ENCODE measurements at places on chromosomes 2 and 18. TPM values are rescaled to one million over a fixed set of nuclear protein-coding genes. Genes with fewer than 3 reads are reported as not detected.

The KATNAL2 gene
- 4.5 TPM for total RNA-seq

The L3MBTL4 gene
- 10.9 TPM for total RNA-seq

The CD207 gene
- total RNA-seq: not detected

The NGEF gene
- total RNA-seq: 23.7 TPM

The CAPN14 gene
- not detected for total RNA-seq

The CYP27A1 gene
- total RNA-seq: 263 TPM

Data from left lobe of liver (tissue), 2 donors.